Stimulated activated CD8-positive, alpha-beta memory T cell treated with anti-CD3 and anti-CD28 coated beads, Interleukin-2, amount 100 ng/mL, for 48 hours (primary cell): ENCODE measurements at places on chromosomes 1 and 21.

GRCh38 chr1:18703041-18703621 lies 72.5 kb downstream of the PAX7 start:
- no peak for DNase-seq

GRCh38 chr21:16058896-16059295 lies 329.1 kb downstream of the USP25 start:
- no peak for DNase-seq

DNA sequence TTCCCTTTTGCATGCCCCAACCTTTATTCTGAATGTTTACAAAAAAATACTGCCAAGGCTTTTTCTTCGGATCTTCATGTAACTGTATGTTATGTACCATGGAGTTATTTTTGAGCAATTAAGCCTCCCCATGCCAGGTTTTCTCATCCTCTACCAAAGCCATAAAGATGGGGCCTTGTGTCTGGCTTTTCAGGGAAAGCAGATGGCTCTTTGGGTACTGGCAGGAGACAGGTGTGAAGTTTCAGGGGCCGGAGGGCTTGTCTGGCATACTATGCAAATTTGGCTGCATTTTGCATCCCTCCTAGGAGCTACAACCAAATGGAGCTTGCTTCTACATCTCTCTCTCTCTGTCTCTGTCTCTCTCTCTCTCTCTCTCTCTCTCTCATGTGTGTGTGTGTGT lies 28.1 kb upstream of the PLXNA2 start:
- DNase-seq, result no peak

DNA sequence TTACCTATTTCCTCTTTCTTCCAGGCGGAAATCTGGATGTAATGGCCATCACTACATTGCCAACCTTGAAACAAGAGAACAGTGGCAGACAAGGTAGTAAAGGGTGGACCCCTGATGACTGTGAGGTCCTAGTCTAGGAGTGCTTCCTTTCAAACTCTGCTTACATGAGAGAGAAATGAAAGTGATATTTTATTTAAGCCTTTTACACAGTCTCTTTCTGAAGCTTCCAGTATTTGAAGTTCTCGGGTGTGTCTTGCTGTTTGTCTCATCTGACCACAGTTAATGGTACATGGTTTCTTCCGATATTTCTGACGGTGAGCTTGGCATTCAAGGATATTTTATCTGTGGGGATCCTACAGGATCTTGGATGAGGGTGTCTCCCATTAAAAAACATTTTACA lies 215.2 kb downstream of the SLC45A1 start:
- DNase-seq, result no peak

DNA sequence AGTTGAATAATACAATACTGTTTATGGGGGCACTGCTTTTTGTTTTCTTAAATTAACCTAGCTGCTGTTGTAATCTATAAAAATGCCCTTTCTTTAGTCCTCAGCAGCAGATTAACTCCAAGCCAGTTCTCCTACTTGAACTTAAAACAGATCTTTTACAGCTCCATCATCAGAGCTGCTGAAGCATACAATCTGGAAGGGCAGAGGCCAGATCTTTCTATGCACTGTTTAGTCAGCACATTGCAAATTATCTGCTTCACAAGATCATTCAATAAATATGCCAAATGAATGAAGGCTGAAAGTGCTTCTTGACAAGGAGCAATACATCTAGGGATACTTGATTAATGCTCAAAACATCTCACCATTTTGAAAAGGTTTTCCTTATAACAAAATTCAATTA lies 115.8 kb downstream of the PLPPR5 start:
- no peak for DNase-seq

GRCh38 chr1:76639181-76639580 lies 228.1 kb upstream of the ST6GALNAC5 start:
- DNase-seq, result no peak

- DNase-seq, result no peak
Measured at GRCh38 chr1:243770860-243771259, 79.2 kb downstream of the AKT3 start.

DNA sequence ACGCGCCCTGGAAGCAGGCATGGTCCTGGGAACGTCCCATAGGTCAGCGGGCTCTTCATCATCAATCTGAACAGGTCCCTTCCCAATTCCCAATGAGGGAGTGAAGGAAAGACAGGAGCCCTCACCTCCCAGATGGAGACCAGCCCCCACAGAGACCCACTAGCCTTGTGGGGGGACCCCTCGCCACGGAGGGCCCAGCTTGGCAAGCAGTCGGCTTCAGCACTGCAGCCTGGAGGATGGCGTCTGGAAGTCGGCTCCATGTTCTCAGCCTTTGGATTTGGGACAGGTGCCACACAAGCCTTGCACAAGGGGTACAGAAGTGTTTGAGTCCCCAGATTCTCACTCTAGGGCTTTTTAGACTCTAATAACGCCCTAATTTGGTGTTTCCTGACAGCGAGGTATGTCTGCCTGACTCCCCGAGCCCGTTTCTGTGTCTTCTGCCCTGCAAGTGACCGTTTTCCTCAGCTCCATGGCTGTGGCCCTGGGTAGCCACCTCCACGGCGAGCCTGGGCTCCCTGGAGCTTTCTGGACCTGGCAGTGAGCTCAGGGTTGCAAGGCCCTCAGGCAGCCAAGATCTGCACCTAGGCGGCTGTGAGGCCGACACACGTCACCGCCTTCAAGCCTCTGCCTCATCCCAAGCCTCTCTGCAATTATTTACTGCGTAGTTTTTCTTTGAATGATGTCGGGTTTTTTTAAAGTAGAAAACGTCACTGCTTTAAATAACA lies 25.0 kb upstream of the SUMO3 start:
- DNase-seq, result no peak

DNA sequence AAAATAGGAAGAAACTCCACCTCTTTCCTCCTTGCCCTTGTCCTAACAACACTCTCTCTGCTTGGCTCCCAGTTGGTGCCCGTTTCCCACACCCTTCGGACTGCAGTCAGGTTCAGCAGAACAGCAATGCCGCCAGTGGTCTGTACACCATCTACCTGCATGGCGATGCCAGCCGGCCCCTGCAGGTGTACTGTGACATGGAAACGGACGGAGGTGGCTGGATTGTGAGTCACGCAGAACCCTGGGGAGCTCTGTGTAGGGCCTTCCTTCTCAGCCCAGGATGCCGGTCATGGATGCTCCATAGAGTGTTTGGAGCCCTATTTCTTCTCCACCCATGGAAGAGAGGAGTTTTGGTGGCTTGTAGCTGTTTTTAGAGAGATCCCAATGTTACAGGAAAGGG lies 60.9 kb downstream of the TNN start:
- no peak for DNase-seq

GRCh38 chr1:117346206-117346928 lies 20.9 kb upstream of the MAN1A2 start:
- no peak for DNase-seq

DNA sequence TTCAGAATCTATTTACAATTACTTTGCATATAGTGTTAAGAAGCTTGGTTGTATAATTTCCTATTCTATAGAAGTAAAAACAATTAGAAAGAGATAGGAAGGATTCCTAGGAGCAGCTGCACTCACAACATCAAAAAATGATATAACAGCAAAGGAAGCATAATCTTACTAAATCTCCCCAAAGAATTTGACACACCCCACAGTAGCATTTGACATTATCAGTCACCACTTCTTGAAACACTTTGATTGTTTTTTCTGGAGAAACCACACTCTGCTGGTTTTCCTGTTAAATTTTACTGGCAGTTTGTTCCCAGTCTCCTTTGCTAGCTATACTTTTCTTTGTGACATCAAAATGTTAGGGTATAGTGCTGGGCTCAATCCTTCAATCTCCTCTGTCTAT lies 100.8 kb upstream of the KIAA1614 start:
- DNase-seq, result no peak

GRCh38 chr1:95966866-95967265 lies 732.9 kb downstream of the RWDD3 start:
- DNase-seq, result no peak

GRCh38 chr1:92459871-92460320 lies 26.8 kb downstream of the GFI1 start:
- DNase-seq, result no peak

- DNase-seq, result no peak
Measured at GRCh38 chr21:28336314-28336713, 656.4 kb downstream of the LTN1 start.

DNA sequence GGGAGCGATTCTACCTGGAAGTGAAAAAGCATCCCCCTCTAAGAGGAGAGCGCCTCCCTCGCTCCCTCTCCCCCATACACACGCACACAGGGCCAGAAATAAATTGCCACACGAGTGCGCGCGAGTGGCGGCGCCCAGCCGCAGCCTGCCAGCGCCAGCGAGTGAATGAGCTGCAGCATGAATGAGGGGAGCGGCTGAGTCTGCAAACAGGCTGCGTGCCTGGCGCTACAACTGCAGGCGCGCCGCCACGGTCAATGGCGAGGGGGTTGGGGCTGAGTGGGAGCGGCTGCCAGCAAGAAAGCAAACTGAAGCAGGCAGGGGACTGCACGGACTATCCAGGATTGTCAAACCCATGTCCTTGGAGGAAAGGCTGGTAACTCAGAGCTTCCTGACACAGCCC lies 2.2 kb downstream of the CAMK1G start:
- DNase-seq, result no peak

DNA sequence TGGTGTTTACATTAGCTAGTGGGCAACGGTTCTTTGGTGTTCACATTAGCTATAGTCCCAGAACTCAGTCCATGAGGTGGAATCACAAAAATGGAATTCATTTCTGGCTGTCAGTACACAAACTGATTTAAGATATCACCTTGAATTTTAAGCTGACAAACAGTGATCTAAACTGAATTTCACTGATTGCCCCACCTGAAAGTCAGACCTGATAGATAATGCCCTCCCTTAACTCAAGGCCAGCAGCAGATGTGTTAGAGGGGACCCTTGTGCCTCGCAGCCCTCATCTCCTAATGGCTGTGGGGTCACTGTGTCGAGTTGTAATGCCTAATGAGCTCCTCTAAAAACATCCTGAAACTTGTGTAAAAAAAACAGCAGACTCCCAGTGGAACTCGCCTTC lies 8.6 kb downstream of the ARF1 start:
- no peak for DNase-seq

GRCh38 chr1:6646499-6647148 lies 22.0 kb downstream of the THAP3 start:
- DNase-seq, result no peak

DNA sequence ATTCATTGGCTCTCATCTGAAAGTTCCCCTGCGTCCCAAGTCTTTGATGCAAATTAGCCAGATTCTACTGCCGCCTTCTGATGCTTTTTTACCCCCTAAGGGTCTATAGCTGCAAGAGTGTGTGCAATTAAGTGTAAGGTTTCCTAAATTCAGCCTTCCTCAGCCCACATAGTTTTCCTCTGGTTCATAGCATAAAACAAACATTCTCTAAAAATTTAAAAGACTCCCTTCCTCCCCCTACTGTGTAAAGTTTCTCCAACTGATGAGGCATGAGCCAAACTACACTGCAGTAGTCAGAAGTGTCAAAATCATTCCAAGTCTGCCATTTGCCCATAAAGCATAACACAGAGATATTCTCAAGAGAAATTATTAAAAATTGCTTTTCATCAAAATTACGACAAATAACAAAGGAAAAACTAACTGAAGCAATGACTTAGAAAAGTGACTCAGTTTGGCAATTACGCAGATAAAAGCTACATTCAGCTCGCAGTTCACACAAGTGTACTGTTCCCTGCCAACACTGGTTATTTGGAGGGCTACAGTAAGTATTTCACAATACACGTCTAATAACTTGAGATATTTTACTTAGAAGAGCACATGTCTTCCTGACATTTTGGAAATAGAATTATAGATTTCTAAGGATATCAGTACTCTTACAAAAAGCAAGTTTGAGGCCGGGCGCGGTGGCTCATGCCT lies 15.4 kb downstream of the KCNH1 start:
- no peak for DNase-seq

GRCh38 chr1:87204441-87204840 lies 124.2 kb upstream of the LMO4 start:
- DNase-seq, result no peak

DNA sequence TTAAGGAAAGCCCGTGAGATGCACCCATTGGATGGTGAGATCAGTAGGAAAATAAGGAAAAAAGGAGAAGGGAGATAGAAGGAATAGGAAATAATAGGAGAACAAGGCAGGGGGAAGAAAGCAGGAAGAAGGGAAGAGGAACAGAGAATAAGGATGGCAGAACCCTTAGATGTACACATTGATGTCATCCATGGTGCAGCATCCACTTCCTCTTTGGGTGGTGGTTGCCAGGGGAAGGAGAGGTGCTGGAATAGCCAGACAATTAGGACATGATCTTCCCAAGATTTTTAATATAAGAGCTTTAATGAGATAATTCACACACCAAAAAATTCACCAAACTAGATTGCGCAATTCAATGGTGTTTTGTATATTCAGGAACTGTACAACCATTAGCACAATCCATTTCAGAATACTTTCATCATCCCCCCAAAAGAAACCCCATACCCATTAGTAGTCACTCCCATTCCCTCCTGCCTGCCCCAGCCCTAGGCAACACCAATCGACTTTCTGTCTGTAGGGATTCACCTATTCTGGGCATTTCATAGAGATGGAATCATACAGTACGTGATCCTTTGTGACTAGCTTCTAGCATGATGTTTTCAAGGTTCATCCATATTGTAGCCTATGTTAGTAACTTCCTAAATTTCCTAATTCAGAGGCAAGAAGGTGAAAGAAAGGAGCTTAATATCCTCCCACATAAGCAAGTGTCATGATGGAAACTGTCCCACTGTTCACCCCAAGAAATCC lies 121.4 kb downstream of the PLXNA2 start:
- no peak for DNase-seq

DNA sequence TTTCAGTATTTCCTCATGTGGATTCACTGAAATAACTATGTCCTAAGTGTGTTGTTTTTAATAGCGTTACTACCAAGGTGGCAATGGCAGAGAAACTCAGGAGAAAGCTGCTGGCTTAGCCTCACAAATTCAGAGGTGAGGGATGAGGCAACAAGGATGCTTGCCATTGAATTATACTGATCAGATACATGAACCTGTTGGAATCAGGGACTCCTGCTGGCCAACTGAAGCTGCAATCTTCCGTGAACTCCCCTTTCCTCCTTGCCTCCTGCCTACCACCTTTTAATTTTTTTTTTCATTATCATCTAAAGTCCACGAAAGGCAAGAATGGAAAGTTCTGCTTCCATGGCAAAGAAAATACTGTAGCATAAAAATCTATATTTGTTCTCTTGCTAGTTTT lies 254.7 kb downstream of the NFIA start:
- DNase-seq, result no peak

GRCh38 chr21:33975548-33976081 lies 60.0 kb upstream of the ATP5PO start:
- DNase-seq, result peak; percentile 61

GRCh38 chr21:36854391-36854790 lies 112.1 kb downstream of the HLCS start:
- peak; percentile 4 for DNase-seq

- DNase-seq, result no peak
Measured at GRCh38 chr1:245475961-245476516, 321.3 kb downstream of the KIF26B start.

DNA sequence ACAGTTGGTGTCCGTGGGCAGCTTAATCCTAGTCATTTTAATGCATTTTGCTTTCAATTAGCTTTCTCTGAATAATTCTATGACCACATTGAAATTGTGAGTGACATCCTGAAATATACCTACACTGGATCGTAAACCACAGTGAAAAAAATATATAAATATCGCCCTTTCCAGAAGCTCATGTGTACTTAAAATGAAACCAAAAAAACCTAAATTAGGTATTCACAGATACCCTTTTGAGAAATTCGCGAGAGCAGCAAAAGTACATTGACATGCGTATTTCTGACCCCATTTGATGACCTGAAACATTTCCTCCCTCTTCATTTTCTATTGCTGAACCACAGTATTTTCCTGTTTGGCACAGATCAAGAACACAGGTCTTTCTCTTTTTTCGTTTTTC lies 253.8 kb downstream of the LTN1 start:
- no peak for DNase-seq

- DNase-seq, result no peak
Measured at GRCh38 chr1:16393570-16394521, 26.8 kb downstream of the SZRD1 start.
